Epithelial cell of umbilical artery (primary cell): ENCODE measurements at places on chromosomes 2 and 18. TPM values are rescaled to one million over a fixed set of nuclear protein-coding genes. Genes with fewer than 3 reads are reported as not detected.

The MARCHF4 gene
- 3.2 and 6.2 TPM in 2 replicates for total RNA-seq

The PRKAG3 gene
- not detected in 2 replicates for total RNA-seq

The PTPRN gene
- total RNA-seq: under 0.01 and 1.5 TPM in 2 replicates

The UGT1A5 gene
- not detected in 2 replicates for total RNA-seq

The DPP10 gene
- total RNA-seq: not detected in 2 replicates

The AGXT gene
- total RNA-seq: not detected in 2 replicates

The BCS1L gene
- 49.0 and 58.2 TPM in 2 replicates for total RNA-seq

The METTL21A gene
- 15.9 and 22.5 TPM in 2 replicates for total RNA-seq

The C1GALT1C1L gene
- 0.97 TPM in 1 of 2 replicates, not detected in the other for total RNA-seq

The GPAT2 gene
- total RNA-seq: 8.8 and 10.3 TPM in 2 replicates

The CRYBA2 gene
- not detected in 2 replicates for total RNA-seq

The ARHGEF4 gene
- total RNA-seq: not detected in 2 replicates

The INPP1 gene
- 9.4 and 23.7 TPM in 2 replicates for total RNA-seq

The CRYGD gene
- not detected in 2 replicates for total RNA-seq

The TUBB8B gene
- not detected in 2 replicates for total RNA-seq

The BOK gene
- 34.4 and 43.9 TPM in 2 replicates for total RNA-seq

The SULT1C4 gene
- total RNA-seq: 12.9 and 27.0 TPM in 2 replicates

The FSIP2 gene
- total RNA-seq: under 0.01 and 0.30 TPM in 2 replicates

The FBXO36 gene
- 1.3 and 1.7 TPM in 2 replicates for total RNA-seq

The CXCR1 gene
- total RNA-seq: not detected in 2 replicates

The SIX3 gene
- total RNA-seq: not detected in 2 replicates

The C1QL2 gene
- 0.15 TPM in 1 of 2 replicates, not detected in the other for total RNA-seq

The CRYGC gene
- not detected in 2 replicates for total RNA-seq

The PROC gene
- total RNA-seq: not detected in 2 replicates

The GRP gene
- not detected in 2 replicates for total RNA-seq

The SLC4A3 gene
- under 0.01 TPM in 1 of 2 replicates, not detected in the other for total RNA-seq

The TNFAIP6 gene
- under 0.01 and 0.91 TPM in 2 replicates for total RNA-seq

The HSBP1L1 gene
- total RNA-seq: 3.9 and 4.9 TPM in 2 replicates

The IL1RN gene
- total RNA-seq: not detected in 2 replicates

The CIDEA gene
- total RNA-seq: 0.46 and 2.3 TPM in 2 replicates

The CFAP65 gene
- total RNA-seq: not detected in 2 replicates

The MAP3K19 gene
- total RNA-seq: not detected in 2 replicates

The ASXL3 gene
- total RNA-seq: 0.32 TPM in 1 of 2 replicates, not detected in the other

The DSG1 gene
- not detected in 2 replicates for total RNA-seq

The PPP1R1C gene
- 0.32 TPM in 1 of 2 replicates, not detected in the other for total RNA-seq

The MC2R gene
- total RNA-seq: not detected in 2 replicates

The KCNJ13 gene
- total RNA-seq: under 0.01 TPM in 1 of 2 replicates, not detected in the other

The SMYD1 gene
- not detected in 2 replicates for total RNA-seq

The PDE11A gene
- total RNA-seq: under 0.01 TPM in 1 of 2 replicates, not detected in the other

The CPO gene
- total RNA-seq: 0.32 TPM in 1 of 2 replicates, not detected in the other

The ANO7 gene
- total RNA-seq: 0.15 and 0.65 TPM in 2 replicates

The REG1B gene
- total RNA-seq: not detected in 2 replicates

The VIT gene
- 0.76 and 1.3 TPM in 2 replicates for total RNA-seq

The ZSWIM2 gene
- not detected in 2 replicates for total RNA-seq
